Activated naive CD4-positive, alpha-beta T cell treated with anti-CD3 and anti-CD28 coated beads, Interleukin-2, amount 10 ng/mL, durations not matched to agents 5 hours and 36 hours (primary cell): ENCODE measurements at places on chromosomes 11 and 22. TPM values are rescaled to one million over a fixed set of nuclear protein-coding genes. Genes with fewer than 3 reads are reported as not detected.

SC5D gene
- 34.3 TPM for total RNA-seq

FAM118A gene
- 65.9 TPM for total RNA-seq

NPAS4 gene
- total RNA-seq = 0.05 TPM

DNAJB7 gene
- not detected for total RNA-seq

MAP6 gene
- total RNA-seq = 0.10 TPM

MRGPRX4 gene
- total RNA-seq = not detected

RCOR2 gene
- 0.46 TPM for total RNA-seq

TNNI2 gene
- not detected for total RNA-seq

APOBEC3B gene
- 10.1 TPM for total RNA-seq

MFRP gene
- not detected for total RNA-seq

IL10RA gene
- 154 TPM for total RNA-seq

NXPE1 gene
- total RNA-seq = not detected

CASP1 gene
- total RNA-seq = 97.2 TPM

SLC22A9 gene
- total RNA-seq = not detected

KDELR3 gene
- 0.72 TPM for total RNA-seq

LGR4 gene
- total RNA-seq = 0.18 TPM

APLNR gene
- total RNA-seq = not detected

NUCB2 gene
- total RNA-seq = 135 TPM

XKR3 gene
- total RNA-seq = not detected

ACTN3 gene
- total RNA-seq = not detected

FDX1 gene
- total RNA-seq = 9.6 TPM

TRIM51 gene
- not detected for total RNA-seq

FAT3 gene
- total RNA-seq = not detected

SLC22A25 gene
- total RNA-seq = not detected

TLCD5 gene
- not detected for total RNA-seq

LRRC75B gene
- 0.98 TPM for total RNA-seq

C22orf31 gene
- not detected for total RNA-seq

MYEOV gene
- total RNA-seq = not detected

HINFP gene
- total RNA-seq = 47.6 TPM

LDLRAD3 gene
- not detected for total RNA-seq

MS4A15 gene
- total RNA-seq = not detected

USP2 gene
- total RNA-seq = 0.40 TPM

VPREB1 gene
- total RNA-seq = not detected

PLEKHB1 gene
- 13.6 TPM for total RNA-seq

CCDC34 gene
- 14.2 TPM for total RNA-seq
